ENCODE measurements at places on chromosomes 7 and 10.
A peak's percentile ranks its signal among the peaks of the same experiment; 100 is the strongest.

DNA sequence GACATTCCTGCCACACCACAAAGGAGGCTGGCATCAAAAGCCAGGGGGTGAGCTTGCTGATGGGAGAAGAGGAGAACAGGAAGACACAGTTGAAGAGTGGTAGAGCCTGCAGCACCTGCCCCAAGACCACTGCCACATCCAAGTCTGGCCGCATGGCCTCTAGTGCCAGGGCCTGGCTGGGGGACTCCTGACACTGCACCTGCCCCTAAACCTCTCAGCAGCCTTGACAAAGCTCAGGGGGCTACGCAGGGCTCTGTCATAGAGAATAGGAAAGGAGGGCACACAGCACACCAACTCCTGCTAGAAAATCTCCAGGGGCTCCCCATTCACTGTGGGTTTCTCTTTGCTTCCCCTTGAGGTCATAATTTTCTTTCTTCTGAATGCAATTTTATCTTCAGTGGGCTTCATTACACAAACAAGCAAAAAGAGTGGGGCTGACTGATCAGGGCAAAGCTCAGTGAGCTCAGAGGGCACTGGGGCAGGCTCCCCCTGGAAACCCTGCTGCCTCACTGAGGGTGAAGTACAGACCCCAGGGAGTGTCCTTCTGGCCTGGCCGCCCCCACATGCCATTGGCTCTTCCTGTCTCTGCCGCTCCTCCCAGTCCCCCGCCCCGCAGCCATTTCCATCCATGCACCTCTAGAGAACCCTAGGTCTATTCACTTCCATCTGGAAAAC is 37.2 kb downstream of the VOPP1 start:
- no peak for DNase-seq

DNA sequence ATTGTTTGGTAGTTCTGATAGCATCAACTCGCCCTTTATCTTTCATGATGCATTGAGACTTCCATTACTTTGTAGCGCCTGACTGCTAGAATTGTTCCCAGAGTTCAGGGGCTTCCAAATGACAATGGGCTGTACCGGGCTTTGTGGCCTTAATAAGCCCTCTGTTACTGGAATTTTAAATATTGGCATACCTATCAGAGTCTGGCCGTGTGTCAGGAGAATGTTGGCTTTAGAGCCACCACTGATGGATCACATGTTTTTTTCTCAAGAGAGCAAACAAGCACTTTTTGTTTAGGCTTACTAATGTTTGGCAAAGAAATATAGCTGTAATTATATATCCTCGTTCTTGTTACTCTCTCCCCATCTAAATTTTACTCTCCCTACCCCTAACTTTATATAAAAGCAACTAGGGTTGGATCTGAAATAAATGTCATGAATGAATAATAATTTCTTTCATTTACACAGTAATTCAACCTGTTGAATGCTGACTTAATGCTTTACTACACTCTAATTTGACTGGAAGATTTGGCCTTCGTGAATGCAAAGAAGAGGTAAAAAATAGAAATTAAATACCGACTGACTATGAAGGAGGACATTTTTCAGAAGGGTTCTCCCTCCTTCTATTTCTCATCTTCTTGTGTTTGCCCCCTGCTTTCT is 396.7 kb downstream of the AUTS2 start:
- no peak for DNase-seq

DNA sequence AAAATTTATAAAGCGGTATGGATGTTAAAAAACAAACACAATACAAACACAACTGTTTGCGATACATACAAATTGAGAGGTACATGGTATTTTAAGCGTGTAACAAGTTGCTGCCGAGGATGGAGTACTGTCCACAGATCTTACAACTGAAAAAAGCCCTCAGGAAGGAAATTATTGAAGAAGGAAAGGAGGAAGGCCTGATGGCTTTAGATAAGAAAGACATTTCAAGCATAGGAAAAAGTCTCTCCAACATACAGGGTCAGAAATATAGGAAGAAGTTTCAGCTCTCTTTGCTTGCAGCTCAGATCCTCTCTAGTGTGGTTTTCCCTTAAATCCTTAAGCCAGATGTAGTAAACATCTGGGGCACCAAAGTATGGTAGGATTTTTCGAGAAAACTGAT is 25.0 kb downstream of the RBM28 start:
- DNase-seq, result no peak

- peak; percentile 74 for DNase-seq
Measured at GRCh38 chr7:48299580-48300169, 128.4 kb downstream of the ABCA13 start.

- no peak for DNase-seq
Measured at GRCh38 chr10:87053577-87054181, 33.6 kb downstream of the FAM25A start.

DNA sequence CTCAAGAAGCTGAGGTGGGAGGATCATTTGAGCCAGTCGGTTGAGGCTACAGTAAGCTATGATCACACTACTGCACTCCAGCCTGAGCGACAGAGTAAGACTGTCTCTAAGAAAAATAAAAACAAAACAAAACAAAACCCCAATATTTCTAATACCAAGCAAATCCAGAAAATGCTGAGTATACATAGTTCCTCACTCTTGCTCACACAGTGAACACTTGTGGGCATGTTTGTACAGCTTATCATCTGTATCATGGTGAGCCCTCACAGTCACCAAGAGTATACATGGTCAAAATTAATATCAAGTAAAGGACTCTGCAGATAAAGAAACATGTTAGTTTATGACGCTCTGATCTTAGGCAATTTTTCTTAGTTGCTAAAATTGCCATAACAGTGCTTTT is 41.5 kb upstream of the C10orf67 start:
- no peak for DNase-seq

GRCh38 chr10:104052431-104052830 is 33.2 kb downstream of the COL17A1 start:
- DNase-seq, result no peak

DNA sequence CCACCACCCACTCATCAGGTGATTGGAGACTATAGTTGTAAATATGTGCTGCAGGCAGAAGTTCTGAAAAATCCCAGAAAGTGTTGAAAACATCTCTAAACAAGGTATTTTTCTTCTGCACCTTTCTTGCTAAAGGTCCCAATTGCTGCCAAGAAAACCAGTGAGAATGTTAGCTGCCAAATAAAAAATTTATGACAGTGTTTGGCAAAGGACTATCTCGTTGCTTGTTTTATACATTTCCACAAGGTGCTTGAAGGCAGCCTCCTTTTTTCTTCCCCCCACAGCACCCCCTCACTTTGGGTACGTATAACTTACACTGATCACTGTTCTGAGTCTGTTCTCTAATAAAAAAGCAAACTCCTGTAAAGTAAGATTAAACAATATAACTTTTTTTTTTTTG is 158.6 kb upstream of the TCF7L2 start:
- DNase-seq, result no peak

GRCh38 chr7:18445916-18446520 is 49.5 kb upstream of the HDAC9 start:
- DNase-seq, result no peak

Data from neural crest cell (in vitro differentiated cells).